Daoy (cell line): ENCODE measurements at places on chromosomes 16 and 17.
A peak's percentile ranks its signal among the peaks of the same experiment; 100 is the strongest.

DNA sequence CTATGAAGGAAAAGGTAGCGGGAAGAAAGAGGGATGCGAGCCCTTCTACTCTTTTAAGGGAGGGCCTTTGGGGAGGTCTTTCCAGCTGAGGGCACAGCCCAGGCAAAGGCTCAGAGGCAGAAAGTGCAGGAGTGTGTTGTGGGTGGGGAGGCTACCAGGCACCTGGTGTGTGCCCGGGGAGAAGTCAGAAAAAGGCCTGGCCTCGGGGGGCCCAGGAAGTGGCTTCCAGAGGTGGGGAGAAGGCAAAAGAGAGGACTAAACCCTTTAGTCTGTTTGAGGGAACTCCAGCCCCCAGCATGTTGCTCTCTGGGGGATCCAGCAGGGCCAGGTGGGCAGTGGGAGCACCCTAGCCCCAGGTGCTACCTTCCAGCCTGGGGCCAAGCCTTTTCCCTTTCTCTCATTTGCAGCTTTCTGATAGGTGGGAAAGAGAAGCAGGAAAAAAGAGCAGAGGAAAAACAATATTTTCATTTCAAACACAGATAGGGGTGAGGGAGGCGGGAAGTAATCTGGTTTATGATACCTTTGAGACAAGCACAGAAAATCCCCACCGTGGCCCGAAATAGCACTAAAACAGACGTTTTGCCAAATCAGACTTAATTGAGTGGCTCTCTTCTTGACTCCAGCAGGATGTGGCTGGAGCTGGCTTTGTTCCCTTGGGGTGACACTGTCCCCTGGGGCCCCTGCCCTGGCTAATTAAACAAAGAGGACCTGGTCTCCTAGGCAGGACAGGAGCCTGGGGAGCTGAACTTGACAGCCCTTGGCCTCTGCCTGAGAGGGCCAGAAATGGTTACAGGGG, 10.4 kb downstream of the RAI1 start:
- peak; percentile 45 for DNase-seq

- DNase-seq = no peak
Measured at GRCh38 chr17:35668802-35669201, 62.6 kb upstream of the RASL10B start.

DNA sequence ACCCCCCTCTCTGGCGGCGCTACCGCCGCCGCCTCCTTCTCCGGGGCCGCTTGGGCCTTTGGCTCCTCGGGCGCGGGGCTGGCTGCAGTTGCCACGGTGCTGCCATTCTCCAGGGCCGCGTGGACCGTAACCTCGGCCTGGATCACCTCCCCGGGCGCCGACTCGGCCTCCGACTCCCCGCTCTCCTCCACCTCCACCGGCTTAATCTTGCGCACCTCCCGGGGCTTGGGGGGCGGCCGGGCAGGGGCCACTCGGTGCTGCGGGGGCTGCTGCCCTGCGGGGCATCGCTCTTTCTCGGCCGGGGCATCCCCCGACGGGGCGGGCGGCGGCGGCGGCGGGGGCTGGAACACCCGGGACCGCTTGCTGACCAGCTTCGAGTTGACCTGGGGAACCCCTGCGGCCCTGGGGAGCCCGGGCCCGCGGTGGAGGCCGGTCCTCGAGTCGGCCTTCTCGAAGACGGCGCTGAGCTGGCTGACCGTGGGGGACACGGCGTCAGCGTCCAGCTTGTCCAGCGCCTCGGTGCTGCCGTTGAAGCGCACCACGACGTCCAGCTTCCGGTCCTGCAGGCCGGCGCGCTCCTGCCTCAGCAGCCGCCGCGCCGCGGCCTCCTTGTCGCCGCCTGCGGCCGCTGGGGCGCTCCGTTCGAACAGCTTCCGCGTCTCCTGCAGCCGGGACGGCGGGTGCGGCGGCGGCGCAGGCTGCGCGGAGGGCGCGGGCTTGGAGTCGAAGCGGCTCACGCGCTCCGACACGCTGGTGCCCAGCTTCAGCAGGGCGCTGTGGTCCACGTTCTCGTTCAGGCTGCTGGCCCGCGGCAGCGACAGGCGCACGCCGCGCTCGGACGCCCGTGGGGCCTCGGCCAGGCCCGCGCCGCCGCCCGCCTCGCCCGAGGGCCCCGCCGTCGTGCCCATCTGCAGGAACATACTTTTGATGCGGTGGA, 792 bp downstream of the PPP1R9B start:
- DNase-seq = peak; percentile 65

DNA sequence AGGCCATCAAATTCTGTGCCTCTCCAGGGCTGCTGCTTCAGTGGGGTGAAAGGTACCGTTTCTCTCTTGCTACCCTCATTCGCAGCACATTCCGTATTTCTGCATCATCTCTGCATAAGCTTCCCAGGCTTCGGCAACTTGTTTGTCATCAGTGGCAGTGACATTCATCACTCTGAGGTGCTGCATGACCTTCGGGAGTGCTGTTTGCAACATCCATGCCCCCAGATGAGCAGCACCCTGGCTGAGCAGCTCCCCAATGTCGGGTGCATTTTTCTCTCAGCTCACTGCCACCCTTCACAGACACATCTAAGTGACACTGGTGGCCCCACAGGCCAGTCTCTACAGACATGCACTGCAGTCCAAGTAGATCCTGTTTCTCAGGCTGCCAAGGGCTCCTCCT, 3.8 kb downstream of the CREBBP start:
- no peak for DNase-seq
